Cortex of kidney (tissue), 1 donor: ENCODE measurements at places on chromosomes 2 and 18.

- DNase-seq = no peak
Observed at GRCh38 chr2:21912405-21912804, 788.6 kb downstream of the TDRD15 start.

DNA sequence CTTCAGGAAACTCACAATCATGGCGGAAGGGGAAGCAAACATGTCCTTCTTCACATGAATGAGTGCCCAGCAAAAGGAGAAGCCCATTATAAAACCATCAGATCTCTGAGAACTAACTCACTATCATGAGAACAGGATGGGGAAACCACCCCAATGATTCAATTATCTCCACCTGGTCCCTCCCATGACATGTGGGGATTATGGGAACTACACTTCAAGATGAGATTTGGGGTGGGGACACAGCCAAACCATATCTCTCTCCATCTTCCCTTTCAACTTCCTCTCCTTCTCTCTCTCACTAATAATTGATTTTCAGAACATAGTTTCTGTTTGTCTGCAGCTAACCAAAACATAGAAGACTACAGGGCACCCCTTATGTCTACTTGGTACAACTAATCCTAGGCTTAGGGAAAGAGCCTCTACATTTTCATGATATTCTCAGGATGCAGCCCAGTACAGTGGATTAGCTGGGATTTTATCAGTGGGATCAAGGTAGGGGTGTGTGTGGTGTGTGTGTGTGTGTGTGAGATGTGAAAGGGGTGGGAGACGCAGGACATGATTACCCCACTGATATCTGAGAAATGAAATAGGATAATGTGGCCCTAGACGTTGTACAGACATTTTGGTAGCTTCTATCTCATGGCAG is 2.8 kb upstream of the ATF2 start:
- DNase-seq = no peak

DNA sequence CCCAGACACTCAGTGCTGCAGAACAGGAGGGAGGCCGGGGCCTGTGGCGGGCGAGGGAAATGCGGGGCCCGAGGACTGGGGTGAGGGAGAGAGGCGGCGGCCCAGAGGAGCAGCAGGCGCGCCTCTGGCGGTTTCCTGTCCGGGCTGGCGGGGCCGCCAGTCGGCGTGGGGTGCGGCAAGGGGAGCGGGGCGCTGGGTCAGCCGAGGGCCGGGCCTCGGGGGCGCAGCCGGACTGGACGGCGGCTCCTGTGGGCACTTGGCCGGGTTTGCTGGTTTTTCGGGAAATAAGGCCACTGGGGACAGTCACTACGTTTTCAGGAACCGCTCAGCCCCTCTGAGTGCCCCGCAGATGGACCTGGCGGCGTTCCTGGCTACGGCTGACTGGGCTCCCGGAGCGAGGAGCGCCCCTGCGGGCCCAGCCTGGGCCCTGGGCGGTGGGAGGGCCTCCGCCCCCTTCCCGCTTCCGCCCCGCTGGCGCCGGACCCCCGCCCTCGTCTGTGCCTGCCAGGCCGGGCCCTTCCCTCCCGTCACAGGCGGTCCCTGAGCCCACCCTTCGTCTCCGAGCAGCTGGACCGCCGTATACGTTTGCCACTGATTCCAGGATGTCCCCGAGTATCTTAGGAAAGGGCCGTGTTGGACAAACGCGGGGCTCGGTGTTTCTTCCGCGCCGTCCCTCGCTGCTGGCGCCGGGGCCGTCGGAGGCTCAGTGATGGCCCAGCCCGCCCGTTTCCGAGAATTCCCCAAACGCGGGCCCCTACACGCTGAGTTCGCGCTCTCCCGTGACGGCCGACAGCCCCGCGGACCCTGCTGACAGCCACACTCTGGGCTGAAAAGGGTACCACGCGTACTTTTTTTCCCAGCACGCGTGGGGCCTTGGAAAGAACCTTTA is 84.6 kb downstream of the FAM210A start:
- no peak for DNase-seq

GRCh38 chr2:18820966-18821365 is 231.6 kb upstream of the NT5C1B start:
- DNase-seq = no peak

DNA sequence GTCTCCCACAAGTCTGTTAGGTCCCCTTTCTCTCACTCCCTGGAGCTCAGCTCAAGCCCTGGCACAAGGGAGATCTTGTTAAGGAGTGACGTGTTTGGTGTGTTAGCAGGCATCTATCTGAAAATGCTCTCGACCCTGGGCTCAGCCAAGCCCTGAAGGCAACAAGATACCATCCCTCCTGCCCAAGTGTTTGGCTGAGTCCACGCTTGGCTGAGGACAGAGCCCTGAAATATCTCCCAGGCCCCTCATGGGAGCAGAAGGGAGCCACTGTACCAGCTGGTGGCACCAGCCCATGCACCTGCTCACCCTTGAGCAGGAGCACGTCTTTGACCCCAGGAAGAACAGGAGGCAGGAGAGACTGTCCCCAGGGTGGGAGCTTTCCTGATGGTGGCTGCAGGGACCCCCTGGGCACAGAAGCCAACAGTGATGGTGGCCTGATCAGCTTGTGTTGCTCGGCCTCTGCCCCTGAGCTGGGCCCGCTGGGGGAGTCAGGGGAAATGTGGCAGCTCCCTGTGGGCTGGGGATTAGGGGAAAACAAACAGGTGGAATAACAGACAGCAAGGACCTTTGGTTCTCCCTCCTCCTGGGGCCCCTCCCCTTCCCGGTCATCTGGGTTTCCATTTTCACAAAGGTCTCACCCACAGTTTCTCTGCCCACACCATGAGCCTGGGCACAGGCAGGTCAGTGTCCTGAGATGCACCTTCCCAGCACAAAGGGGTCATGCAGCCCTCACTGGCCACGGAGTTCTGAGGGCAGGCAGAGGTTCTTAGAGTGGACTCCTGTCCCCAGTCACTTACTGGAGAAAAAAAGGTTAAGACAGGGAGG is 91.6 kb downstream of the RHOB start:
- no peak for DNase-seq

DNA sequence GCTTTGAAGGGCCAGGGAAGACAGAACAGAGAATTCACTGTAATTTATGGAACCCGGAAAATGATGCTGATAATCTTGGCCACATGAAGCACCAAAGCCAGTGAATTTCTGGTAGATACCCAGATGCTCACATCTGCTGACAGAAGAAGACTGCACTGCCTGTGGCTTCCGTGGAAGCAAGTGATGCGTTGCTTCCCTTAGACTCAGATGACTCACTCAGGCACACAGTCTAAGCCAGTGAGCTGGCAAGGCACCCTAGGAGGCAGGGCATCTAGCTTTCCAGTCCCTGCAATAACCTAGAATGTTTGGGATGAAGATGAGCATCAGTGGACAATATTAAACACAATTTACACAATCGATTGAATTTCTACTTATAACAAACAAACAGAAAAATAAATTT is 284.7 kb downstream of the CMPK2 start:
- DNase-seq = no peak

GRCh38 chr2:82062463-82062862 is 1757.9 kb upstream of the LRRTM1 start:
- no peak for DNase-seq

DNA sequence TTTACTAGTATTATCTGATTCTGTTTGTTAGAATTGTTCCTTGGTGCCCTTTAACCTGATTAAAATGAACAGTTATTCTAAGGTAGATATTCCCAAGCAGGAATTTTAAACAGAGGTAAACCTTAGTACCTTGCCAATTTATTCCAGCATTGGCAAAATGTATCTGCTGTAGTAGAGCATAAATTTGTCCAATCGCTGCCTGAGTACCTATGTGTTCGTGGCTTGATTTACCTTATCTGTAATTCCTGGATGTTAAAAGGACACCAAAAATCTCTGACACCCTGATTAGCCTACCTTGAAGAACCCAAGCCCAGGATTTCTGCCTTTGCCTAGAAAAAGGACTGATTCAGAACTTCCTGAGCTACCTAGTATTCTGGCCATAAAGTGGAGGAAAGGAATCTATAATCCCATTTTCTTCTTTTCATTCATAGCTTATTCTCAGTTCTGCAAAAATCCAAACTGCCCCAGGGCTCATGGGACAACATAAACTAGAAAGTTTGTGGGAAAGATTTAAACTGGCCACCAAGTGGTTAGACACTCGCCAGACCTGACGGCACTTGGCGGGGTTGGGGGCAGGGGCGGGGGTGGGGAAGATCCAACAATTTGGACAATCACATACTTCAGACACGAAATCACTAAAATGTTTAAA is 16.2 kb upstream of the ZCCHC2 start:
- DNase-seq = no peak

GRCh38 chr2:181991171-181991885 is 5.7 kb downstream of the PPP1R1C start:
- DNase-seq = no peak

DNA sequence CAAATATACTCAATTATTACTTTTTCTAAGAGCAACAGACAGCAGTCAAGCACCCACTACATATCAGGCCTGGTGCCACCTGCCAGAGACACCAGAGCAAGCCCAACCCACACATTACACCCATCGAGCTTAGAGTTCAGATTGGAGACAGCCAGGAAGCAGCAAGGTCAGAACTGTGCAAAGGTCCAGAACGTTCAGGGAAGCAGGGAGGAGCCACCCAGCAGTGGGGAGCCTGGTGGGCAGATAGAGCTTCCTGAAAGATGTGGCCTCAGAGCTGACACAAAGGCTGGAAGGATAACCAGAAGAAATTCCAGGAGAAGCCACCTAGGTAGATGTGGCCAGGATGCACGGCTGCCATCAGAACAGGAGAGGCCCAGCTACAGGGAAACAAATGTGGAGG is 440.5 kb upstream of the ID2 start:
- DNase-seq = no peak

- DNase-seq = no peak
Observed at GRCh38 chr18:76764291-76764901, 58.0 kb upstream of the ZNF236 start.

GRCh38 chr2:70958759-70959158 is 19.7 kb upstream of the ANKRD53 start:
- no peak for DNase-seq

- DNase-seq = no peak
Observed at GRCh38 chr2:45373534-45373933, 237.5 kb downstream of the SRBD1 start.

- no peak for DNase-seq
Observed at GRCh38 chr2:105299290-105299689, 30.2 kb downstream of the TGFBRAP1 start.

- DNase-seq = no peak
Observed at GRCh38 chr2:174125090-174125489, 123.2 kb downstream of the OLA1 start.

- DNase-seq = no peak
Observed at GRCh38 chr2:53174539-53174938, 593.1 kb upstream of the CHAC2 start.

- no peak for DNase-seq
Observed at GRCh38 chr2:127129937-127130336, 23.0 kb upstream of the BIN1 start.

GRCh38 chr2:112006076-112006410 is 49.0 kb upstream of the TMEM87B start:
- no peak for DNase-seq

GRCh38 chr18:48885266-48885923 is 65.4 kb downstream of the SMAD7 start:
- DNase-seq = no peak

- no peak for DNase-seq
Observed at GRCh38 chr2:188235364-188235763, 56.3 kb upstream of the GULP1 start.

DNA sequence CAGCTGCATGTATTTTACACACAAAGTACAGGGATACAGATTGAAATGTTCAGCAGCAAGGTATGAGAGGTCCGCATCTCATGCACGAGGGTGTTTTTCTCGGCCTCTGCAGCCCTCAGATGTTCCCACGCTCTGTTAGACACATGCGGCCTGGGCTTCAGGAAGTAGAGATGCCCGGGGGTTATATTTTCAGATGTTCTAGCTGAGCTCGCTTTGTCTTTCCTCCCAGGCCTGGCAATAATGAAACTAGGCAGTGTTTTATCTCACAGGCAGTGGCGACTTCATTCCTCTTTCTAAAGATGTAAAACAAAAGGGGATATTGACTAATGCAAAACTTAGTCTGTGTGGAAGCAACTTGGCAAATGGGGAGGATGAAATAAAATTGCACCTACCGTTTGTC is 190.7 kb downstream of the GBX2 start:
- DNase-seq = no peak

DNA sequence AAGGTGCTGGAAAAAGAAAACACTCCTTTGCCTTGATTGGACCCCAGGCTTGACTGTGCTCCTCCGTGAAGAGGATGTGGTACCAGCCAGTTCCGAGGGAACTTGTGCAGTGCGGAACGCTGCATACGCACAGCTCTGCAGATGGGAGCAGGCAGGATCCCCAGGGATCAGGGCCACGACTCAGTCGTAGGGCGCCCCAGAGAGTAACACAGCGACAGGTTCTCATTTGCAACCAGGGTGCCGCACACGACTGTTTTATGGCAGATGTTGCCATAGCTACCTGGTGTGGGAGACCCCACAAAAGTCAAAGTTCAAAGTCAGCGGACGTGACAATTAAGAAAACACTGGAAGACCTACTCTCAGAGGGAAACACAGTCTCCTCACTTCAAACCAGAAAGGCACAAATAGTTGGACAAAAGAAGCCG is 779 bp downstream of the MALL start:
- DNase-seq = no peak

DNA sequence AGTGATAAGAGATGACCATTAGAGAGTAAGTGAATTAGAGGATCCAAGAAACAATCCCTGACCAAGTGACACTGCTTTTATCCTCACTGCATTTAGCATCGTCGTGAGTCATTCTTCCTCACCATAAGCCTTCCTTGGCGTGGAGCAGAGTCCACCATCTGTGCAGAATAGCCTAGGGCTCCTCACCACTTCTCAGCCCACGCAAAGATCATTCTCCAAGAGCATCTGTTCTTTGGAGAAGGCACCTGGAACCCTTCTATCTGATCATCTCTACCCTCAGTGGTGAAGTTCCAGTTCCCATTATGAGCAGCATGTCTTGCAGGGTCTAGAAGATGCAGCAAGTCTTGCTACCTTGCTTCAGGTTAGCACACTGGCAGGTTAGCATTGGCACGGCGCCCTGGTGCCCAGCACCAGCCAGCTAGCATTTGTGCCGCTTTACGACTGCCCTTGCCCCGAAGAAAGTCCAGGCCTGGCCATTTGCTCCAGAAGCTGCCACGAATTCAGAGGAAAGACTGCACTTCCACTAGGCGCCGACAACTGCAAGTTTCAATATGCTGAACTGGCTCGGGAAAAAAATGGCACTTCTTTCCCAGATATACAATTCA is 225.8 kb downstream of the TTC32 start:
- DNase-seq = no peak

GRCh38 chr2:24182507-24182906 is 7.7 kb downstream of the FAM228A start:
- DNase-seq = no peak

DNA sequence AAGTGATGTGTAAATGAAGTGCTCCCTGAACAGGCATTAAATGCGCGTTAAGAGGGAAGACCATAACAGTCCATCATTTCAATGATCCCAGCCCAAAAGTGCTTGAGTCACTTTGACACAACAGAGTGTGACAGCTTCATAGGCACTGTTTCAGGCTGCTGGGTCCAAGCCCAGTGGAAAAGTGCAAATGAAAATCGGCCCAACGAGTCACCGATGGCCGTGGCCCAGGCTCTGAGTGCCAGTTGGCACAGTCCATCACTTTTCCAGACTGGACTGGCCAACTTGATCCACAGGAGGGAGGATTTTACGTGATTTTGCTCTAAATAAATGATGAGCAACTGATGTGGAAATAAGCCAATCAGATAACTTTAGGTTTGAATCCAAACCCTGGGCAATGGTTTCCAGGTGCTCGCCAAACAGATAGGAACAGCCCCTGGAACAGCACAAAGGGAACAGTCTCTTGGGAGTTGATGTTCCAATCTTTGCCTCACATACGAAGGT is 114.0 kb downstream of the SP3 start:
- DNase-seq = no peak

- no peak for DNase-seq
Observed at GRCh38 chr18:1435487-1435886, 530.8 kb downstream of the ADCYAP1 start.
